Amniotic stem cell (primary cell): ENCODE measurements at places on chromosomes 16 and 17.
A peak's percentile ranks its signal among the peaks of the same experiment; 100 is the strongest.

DNA sequence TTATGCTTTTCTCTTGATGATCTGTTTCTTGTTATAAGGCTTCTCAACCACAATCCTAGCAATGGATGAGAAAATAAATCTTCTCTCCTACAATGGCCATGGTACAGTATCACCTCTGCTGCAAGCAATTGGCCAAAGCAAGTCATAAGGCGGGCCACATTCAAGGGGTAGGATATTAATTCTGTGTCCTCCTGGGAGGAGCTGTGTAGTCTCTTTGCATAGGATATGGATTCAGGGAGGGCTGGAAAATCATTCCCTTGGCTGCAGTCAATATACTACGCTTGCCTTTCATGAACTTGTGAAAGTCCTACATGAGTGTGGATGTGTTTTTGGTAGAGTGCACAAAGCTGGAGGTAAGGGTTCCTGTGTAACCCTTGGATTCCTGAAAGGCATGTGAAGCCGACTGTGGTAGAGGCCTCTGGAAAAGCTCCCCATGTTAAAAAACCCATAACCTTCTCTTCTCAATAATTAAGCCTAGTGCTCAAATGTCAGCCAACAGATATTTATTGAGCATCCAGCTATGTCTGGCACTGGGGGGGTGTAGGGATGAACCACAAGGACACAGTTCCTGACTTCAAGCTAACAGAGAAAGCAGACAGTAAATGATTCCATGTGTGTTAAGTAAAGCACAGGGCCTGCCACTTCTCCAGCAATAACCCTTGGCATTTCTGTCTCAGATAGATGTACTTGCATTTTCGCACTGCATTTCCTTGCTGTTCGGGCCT is 147.6 kb upstream of the HS3ST3A1 start:
- no peak for DNase-seq

DNA sequence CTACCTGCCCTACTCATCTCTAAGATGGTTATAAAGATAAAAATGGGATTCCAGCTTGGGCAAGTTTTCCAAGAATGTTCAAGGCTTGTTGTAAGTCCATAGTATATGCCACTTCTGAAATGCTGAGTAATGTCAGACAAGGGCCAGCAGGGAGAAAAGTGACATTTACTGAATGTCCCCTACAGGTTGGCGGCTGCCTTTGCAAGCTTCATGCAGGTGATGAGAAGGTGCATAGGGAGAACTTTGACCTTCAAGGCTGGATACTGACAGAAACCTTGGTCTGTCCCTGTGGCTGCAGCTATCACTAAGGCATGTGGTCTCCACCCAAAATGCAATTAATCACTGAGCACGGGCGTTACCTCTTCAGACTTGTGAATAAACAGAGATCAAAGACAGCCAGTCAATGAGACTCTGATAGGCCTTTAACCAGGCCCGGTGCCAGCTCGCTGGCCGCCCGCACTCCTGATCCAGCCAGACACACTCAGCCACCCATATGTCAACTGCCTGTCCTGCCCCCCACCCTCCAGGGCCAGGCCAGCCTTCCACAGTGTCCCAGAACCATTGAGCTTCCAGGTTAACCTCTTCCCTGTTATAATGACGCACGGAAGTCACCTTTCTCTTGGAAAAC is 26.8 kb upstream of the AXIN2 start:
- DNase-seq, result no peak

GRCh38 chr17:78557598-78558039 is 19.6 kb downstream of the DNAH17 start:
- DNase-seq, result peak; percentile 22

DNA sequence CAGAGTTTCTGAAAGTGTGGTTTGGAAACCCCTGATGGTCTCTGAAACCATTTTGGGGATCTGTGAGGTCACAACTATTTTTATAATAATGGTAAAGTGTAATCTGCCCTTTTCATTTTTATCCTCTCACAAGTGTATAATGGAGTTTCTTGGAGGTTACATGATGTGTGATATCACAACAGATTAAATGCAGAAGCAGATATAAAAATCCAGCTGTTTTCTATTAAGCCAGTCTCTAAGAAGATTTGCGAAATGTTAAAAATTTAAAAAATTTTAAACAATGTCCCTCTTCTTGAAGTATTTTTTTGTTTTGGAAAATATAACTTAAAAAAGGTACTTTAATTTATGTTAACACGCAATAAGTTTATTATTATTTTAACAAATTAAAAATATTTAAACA is 48.7 kb downstream of the RPGRIP1L start:
- DNase-seq, result no peak

DNA sequence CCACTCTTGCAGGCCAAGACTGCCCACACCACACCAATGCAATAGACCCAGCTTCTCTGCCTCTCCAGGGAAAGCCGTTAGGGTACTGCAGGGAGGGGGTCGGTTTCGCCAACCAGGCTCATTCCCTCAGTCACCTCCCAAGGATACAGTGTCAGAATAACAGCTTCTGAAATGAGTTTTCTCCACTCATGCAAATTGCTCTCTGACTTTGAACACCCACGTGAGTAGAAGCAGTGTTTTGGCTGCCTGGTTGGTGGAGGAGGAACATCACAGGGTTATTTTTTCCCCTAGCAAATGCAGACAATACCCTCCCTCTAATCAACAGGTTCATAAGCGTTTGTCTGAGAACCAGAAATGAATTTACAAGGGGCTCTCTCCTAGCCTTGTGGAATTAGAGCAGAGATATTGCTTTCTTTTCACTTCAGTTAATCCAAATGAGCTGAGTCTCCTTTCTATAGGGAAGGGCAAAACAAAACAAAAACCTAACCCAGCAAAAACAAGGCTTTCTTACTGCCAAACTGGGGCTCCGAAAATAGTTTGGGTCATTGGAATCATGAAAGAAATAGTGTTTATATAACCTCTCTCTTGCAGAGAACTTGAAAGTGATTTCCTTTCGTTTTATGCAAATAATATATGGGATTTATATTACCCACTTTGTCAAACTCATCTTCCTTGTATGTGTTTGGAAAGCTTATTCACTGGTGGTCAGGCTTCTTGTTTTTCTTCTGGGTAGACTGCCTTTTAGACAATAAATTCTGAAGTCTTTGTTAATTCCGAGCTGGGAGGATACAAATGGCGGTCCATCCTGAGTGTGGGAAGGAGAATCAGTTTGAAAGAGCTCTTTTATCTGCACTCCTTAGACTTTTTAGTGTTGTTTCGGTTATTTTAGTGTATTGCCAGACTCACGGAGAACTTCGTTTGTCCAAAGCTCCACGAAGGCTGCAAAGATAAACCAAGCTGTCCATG is 229.9 kb downstream of the MSI2 start:
- DNase-seq, result no peak

GRCh38 chr17:71505981-71506380 is 614.8 kb upstream of the SOX9 start:
- no peak for DNase-seq

DNA sequence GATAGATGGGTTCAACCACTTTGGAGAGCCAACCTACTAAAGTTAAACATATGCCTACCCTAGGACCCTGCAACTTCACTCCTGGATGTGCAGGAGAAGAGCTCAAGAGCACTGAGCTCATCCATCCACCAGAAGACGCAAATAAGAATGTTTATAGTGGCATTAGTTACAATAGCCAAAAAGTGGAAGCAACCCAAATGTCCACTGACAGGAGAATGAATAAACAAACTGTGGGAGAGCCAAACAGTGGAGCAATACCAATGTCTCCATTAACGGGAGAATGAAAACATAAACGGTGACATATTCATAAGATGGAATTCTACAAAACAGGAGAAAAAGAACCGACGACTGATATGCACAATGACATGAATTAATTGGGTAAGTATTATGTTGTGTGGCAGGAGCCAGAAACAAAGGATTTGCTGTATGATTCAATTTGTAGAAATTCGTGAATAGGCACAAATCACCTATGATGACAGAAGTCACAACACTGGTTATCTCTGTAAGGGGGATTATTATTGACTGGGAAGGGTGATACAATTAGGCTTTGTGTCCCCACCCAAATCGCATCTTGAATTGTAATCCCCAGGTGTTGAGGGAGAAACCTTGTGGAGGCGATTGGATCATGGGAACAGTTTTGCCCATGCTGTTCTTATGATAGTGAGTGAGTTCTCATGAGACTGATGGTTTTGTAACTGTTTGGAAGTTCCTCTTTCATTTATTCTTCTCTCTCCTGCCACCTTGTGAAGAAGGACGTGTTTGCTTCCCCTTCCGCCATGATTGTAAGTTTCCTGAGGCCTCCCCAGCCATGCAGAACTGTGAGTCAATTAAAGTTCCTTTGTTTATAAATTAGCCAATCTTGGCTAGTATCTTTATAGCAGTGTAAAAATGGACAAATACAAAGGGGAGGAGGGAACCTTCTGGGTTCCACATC is 57.9 kb upstream of the PLCG2 start:
- DNase-seq, result no peak

DNA sequence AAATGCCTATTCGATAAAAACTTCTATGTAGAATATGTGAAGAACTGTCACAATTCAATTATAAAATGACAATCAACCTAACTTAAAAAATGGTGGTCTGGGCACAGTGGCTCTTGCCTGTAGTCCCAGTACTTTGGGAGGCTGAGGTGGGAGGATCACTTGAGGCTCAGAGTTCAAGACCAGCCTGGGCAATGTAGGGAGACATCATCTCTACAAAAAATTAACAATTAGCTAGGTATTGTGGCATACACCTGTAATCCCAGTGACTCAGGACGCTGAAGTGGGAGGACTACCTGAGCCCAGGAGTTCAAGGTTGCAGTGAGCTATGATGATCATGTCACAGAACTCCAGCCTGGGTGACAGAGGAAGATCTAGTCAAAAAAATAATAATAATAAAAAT is 18.6 kb upstream of the METTL9 start:
- no peak for DNase-seq

- DNase-seq, result no peak
Observed at GRCh38 chr16:76118344-76118743, 158.9 kb upstream of the CNTNAP4 start.

- DNase-seq, result no peak
Observed at GRCh38 chr17:61349350-61349749, 50.3 kb upstream of the TBX2 start.

DNA sequence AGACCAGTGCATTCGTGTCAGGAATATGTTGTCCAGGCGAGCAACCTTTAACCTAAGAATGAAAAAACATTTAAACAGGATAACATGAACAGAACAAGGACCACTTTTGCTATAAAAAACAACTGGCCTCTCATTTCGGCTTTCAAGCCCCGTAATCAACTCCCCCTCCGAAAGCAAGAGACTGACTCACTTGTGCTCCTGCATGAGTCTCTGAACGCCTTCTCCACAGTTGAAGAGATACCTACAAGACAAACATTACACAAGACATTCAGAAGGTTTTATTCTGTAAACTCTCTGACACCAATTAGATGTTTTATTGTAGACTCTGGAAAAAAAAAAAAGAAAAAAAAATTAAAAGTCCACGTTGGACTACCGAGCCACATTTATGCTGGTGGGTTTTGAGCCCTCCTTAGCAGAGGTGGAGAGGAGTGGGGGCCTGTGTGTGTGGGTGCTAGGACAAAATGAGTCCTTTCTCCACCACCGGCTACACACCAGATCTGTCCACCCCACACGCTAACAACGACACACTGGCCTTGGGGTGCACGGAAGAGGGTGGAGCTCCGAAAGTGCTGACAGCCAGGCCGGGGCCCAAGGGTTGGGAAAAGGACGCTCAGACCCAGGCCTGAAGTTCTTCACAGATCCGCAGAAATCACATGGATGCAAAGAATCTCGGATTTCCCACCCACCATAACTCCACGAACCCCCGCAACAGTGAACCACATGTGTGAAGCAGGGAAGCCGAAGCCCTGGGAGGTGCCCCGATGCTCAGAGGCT is 759 bp downstream of the ELAC2 start:
- no peak for DNase-seq

- no peak for DNase-seq
Observed at GRCh38 chr17:70804161-70804560, 634.8 kb downstream of the KCNJ2 start.

GRCh38 chr17:50550661-50551432 is 3.9 kb downstream of the SPATA20 start:
- DNase-seq, result peak; percentile 61

DNA sequence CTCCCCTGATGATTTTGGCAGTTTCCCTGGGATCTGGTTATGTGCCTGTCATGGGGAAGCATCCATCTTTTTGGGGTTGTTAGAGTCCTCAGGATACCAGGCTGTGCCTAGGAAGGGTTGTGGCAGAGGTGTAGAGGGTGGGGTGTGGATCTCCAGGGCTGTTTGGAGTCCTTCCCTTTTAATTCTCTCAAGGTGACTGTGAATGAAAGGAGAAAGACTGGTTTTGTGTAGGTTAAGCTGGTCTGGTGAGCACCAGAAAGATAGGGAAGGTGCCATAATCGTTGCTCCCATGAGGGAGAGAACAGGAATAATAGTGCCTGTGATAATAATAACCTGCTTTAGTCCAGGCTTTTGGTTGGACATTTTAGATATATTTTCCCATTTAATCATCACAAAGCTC is 7.0 kb downstream of the MAP2K4 start:
- no peak for DNase-seq

GRCh38 chr16:57826706-57827625 is 24.7 kb upstream of the KIFC3 start:
- DNase-seq, result no peak

- DNase-seq, result peak; percentile 19
Observed at GRCh38 chr17:45218895-45219661, 2.6 kb upstream of the FMNL1 start.

DNA sequence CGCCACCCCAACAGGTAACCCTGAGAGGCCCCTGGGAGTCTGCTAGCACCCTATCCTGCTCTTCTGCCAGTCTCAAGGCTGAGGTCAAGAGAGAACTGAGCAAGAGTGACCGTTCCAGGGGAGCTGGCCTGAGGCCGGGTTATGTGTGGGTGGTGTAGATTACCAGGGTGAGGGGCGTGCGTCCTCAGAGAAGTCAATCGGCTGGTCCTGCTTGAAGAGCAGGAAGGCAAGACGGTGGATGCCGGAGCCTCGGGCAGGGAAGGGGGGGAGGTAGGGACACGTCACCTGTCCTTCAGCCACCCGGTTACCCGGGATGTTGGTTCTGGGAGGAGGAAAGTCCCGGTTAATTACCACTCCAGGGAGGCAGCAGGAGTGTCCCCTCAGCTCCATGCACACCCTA is 2.6 kb upstream of the TRIM65 start:
- DNase-seq, result no peak

GRCh38 chr16:4319454-4320421 is 3.9 kb downstream of the GLIS2 start:
- no peak for DNase-seq

- DNase-seq, result no peak
Observed at GRCh38 chr17:41710472-41711090, 1.6 kb upstream of the GAST start.

GRCh38 chr17:1058423-1059130 is 61.6 kb downstream of the TIMM22 start:
- DNase-seq, result no peak

- no peak for DNase-seq
Observed at GRCh38 chr17:56636265-56636664, 42.8 kb downstream of the NOG start.
